Omental fat pad (tissue), 4 donors: ENCODE measurements at places on chromosomes 1 and 21. TPM values are rescaled to one million over a fixed set of nuclear protein-coding genes. Genes with fewer than 3 reads are reported as not detected.

The TNFRSF1B gene
- total RNA-seq, result 65.7 TPM

The FASLG gene
- 0.31 TPM for total RNA-seq

The AMY1A gene
- total RNA-seq, result not detected

The ELF3 gene
- total RNA-seq, result 2.8 TPM

The PTAFR gene
- 8.2 TPM for total RNA-seq

The KRTAP10-8 gene
- not detected for total RNA-seq

The OR2T2 gene
- not detected for total RNA-seq

The NRAS gene
- total RNA-seq, result 31.2 TPM

The PTGFR gene
- 13.6 TPM for total RNA-seq

The C1orf226 gene
- 4.3 TPM for total RNA-seq

DNA sequence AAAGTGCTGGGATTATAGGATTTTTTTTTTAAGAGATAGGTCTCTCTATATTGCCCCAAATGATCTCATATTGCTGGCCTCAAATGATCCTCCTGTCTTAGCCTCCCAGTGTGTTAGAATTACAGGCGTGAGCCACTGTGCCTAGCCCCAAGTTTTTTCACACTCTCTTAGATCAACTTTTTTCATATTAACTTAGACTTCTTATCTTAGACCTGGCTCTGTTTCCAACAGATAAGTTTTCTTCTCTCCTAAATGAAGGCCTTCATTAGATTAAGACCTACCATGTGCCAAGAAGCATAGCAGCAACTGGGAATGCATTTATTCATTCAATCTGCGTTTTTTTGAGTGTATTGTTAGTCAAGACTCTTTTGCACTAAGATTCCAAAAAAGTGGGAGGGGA, 20.2 kb upstream of the HTR1D start:
- DNase-seq, result no peak

- DNase-seq, result no peak
Measured at GRCh38 chr1:84260852-84261518, 40.5 kb upstream of the SAMD13 start.

DNA sequence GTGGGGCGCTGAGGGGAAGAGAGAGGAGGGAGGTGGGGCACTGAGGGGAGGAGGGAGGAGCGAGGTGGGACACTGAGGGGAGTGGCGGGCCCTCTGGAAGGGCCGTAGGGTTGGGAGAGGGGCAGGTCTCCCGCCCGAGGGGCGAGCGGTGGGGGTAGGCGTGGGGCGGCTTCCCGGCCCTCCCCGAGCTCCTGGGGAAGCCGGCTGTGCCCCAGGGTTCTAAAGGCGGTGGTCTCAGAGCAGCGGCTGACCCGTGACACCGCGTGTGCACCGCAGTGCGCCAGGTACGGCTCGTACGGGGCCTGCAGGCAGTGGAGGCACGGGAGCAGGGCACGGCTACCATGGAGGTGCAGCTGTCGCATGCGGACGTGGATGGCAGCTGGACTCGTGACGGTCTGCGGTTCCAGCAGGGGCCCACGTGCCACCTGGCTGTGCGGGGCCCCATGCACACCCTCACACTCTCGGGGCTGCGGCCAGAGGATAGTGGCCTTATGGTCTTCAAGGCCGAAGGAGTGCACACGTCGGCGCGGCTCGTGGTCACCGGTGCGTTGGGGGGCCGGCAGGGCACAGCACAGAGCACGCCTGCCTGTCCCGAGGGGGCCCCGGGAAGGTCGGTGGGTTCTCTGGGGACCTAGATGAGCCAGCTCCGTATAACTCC, 68.5 kb downstream of the OBSCN start:
- peak; percentile 11 for DNase-seq

- no peak for DNase-seq
Measured at GRCh38 chr1:23644555-23644866, 47.1 kb upstream of the RPL11 start.

- DNase-seq, result no peak
Measured at GRCh38 chr1:199746666-199747384, 280.7 kb upstream of the NR5A2 start.

DNA sequence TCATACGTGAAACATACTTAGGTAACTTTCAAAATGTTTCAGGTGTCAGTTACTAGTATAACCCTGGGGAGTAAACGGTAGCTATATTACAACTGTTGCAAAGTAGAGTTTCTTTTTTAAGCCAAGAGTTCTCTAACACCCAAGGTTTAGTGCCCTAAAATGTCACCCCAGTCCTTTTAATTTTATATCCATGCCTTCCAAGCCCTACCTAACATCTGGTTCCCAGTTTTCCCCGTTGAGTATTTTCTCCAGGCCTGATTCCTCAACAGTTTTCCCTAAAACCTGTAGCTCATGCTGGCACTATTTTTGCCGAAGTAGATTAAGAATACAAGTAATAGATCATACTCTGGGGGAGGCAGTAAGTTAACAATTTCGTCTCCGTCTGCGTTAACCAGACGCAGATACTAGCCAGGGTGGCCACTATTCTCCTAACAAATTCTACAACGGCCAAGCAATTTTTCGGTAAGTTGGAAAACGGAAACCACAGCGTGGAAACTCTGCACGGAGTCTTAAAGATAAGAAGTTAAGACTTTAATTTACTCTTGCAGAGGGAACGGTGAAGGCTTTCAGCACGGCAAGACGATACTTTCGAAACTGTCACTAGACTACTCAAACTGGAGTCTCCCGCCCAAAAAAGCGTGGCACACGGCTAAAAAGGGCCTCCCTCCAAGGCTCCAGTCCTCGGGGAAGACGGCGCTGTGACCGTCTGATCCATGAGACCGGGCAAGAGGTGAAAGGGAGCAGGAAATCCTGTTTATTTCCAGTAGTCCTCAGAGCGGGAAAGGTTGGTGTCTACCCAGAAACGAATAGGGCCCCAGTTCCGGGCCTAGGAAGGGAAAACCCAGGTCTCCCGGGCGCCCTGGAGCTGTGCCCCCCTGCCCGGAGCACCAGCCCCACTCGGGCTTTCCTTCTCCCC, 945 bp downstream of the SRSF4 start:
- DNase-seq, result no peak

DNA sequence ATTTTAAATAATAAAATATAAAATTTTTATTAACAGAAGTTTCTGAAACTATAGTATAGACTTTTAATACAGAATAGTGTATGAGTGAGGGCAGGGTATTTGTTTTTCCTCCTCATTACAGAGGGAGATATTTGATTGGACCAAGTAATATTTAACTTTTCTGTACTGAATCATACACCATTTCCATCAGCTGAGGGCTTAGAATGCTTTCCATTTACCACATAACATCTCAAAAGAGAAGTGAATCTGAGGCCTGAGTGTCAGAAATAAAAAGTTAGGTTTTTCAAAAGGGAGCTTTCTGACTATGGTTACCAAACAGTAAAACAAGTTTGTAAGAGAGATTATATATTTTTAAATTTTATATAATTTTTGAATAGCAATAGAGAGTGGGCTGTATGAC, 29.5 kb downstream of the TLCD4 start:
- DNase-seq, result no peak

DNA sequence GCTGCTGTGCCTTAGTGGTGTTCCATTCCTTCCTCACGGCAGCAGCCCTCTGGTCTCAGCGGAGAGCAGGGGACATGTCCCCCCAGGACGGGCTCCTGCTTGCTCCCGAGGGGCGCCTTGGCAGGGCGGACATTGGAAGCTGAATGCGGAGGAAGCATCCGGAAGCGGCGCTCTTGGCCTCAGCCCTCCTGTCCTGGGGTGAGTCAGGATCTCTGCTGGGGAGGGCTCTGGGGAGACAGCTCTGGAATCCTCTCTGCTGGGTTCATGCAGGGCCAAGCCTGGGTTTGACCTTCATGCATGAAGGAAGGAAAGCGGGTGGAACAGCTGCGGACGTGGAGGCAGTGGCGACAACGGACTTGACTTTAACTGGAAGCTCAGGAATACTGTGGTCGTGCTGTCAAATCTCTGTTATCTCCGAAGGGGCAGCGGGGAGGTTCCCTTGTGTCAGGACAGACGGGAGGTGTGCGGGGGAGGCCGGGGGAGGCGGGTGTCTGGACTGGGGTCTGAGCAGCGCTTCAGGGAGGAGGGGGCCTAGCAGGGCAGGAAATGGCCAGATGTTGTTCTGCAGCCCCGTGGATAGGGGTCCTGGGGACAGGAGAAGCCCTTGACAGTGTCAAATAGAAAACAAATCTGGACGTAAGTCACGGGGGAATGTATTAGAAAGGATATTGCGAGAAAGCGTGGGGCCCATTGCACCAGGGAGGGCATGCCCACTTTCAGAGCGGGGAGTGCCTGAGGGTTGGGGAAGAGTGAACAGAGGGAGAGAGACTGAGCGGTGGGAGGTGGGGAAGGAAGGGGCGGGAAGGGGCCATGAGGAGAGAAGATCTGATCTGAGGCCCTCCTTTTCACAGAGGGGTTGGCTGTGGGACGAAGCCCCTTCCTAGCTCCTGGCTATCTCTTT, 26.6 kb downstream of the CRYAA start:
- DNase-seq, result no peak
